ENCODE measurements at places on chromosomes 5 and 9.

DNA sequence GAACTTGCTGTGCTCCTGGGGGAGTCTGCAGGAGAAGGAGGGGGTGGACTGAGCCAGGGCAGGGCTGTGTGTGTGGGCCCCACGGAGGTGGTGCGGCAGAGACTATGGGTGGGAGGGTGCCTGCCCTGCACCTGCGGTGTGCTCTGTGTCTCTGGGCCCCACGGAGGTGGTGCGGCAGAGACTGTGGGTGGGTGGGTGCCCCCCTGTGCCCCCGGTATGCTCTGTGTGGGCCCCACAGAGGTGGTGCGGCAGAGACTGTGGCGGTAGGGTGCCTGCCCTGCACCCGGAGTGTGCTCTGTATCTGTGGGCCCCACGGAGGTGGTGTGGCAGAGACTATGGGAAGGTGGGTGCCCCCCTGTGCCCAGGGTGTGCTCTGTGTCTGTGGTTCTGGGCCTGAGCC is 103.7 kb downstream of the EHMT1 start:
- DNase-seq, result no peak

- no peak for DNase-seq
Measured at GRCh38 chr5:112349371-112349770, 69.7 kb downstream of the EPB41L4A start.

DNA sequence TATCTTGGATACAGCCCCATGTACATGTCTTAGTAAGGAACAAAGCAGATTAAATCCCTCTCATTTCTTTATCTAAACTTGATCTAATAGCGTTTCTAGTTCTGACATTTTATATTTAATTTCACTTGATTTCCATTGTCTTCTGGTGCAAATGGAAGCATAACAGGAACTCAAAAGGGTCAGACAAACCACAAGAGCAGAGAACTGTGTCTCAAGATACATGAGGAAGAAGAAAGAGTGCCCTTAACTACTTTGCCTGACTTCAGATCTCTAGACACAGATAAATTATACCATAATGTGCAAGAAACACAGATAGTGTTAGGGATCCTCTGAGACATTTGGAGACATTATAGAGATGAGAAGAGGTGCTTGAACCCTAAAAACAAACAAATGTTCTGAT is 20.7 kb upstream of the STX17 start:
- no peak for DNase-seq

GRCh38 chr5:155047818-155048217 is 34.3 kb downstream of the KIF4B start:
- no peak for DNase-seq

DNA sequence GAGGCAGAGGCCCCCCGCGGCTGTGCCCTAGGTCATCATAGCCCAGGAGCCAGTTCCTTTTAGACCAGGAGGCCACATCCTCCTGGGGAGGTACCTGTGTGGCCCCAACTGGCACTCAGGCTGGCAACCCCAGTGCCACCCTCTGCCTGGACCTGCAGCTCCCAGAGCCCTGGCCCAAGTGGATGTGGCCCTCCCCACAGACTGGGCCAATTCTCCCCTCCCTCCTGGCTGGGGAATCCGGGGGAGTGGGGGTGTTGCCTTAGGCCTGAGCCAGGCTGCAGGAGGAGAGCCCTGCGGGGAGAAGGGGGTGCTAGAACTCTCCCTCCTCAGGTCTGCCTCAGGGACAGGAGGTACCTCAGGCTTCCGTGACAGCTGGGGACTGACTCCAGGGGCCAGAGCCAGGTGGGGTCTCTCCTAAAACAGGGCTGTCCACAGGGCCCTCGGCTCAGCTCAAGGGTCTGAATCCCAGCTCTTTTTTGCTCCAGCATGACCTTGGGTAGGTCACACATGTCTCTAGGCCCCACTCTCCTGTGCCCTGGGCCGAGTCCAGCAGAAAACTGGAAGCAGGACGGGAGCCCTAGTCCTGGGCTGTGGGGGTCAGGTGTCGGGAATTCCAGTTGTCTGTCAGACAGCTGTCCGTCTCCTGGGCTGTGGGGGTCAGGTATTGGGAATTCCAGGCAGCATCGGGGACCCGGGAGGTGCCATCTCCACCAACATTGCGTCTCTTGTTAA is 9.6 kb downstream of the DNLZ start:
- no peak for DNase-seq

- DNase-seq, result no peak
Measured at GRCh38 chr9:86351880-86352279, 2.3 kb downstream of the TUT7 start.
